ENCODE measurements at places on chromosomes 13 and 19.

DNA sequence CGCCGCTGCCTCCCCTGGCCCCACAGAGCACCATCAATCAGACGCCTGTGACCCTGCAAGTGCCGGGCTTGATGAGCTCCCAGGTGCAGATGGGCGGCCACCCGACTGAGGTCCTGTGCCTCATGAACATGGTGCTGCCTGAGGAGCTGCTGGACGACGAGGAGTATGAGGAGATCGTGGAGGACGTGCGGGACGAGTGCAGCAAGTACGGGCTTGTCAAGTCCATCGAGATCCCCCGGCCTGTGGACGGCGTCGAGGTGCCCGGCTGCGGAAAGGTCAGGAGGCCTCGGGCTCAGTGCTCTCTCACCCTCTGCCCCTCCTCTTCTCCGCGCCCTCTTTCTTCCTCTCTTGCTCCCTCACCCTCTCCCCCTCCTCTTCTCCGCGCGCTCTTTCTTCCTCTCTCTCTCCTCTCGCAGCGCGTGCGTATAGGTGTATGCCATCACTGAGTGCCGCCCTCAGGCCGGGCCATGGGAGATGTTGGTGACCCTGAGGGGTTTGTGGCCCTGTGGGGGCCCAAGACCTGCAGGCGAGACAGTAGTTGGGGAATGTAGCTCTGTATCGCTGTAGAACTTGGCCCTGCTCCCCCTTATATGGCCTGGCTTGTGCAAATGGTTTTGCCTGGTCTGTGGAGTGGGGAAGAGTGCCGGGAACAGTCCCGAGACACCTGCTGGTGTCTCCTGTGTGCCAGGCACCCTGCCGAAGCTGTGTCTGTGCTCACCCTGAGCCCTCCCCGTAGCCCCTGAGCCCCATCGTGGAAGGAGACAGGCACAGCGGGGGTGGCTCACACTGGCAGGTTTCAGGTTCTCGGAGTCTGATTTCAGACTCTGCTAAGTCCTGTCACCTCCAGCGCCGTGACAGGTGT, 5.4 kb upstream of the EPN1 start:
- DNase-seq: no peak

DNA sequence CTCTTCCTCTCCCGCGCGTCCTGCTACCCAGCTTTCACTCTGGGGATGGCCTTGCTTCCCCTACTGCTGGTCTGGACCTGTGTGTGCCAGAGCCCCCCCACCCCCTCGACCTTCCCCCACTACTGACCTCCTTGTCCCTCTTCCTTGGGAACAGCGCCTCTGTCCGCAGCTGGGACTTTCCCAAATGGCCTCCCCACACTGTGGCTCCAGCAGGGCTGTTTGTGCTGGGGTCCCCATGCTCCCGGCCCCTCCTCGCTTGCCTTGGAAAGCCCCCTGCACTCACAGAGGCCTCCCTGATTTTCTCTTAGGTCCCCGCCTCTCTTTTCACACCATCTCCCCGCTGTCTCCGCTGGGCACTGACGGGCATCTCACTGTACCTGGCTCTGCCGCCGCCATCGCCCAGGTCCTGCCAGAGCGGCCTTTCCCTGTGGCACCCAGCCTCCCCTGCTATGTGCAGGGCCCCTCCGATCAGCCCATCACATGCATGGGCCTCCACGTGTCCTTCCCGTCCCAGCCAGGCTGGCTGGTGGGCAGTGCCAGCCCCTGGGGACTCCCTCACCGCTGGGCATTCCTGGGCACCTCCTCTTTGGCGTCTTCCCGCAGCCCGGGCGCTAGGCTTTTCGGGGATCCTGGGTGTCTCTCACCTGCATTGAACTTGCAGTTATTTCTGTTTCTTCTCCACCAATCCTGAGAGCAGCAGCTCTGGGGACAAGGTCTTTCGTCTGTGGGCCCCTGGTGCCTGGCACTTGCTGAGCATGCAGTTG, 118.7 kb downstream of the ATP11A start:
- no peak for DNase-seq

- no peak for DNase-seq
These were observed 432.2 kb downstream of the OLFM4 start for GRCh38 chr13:53460796-53461195.

GRCh38 chr13:60629158-60629557, 232.1 kb downstream of the TDRD3 start:
- DNase-seq: no peak

- no peak for DNase-seq
These were observed 440.5 kb downstream of the OXGR1 start for GRCh38 chr13:96553796-96554195.

GRCh38 chr19:51259348-51260245, 8.7 kb downstream of the SIGLECL1 start:
- DNase-seq: peak; percentile 22

GRCh38 chr13:47094734-47095434, 198.0 kb upstream of the HTR2A start:
- no peak for DNase-seq

- no peak for DNase-seq
These were observed 9.7 kb downstream of the EFNA2 start for GRCh38 chr19:1295169-1296012.

GRCh38 chr13:40120288-40120687, 464.8 kb downstream of the COG6 start:
- no peak for DNase-seq

DNA sequence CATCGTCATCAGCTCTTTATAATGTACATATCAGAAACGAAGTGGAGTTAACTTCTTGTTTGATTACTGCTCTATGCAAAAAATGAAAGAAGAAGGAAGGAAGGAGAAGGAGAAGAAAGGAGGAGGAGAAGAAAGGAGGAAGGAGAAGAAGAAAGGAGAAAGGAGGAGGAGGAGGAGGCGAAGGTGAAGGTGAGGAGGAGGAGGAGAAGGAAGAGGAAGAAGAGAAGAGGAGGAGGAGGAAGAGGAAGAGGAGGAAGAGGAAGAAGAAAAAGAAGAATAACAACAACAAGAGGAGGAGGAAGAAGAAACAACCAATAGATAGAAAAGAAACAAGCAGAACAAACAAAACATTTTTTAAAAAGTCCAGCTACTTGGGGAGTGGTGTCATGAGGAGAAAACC, 13.1 kb downstream of the NUFIP1 start:
- DNase-seq: no peak

GRCh38 chr13:76756451-76756850, 129.8 kb downstream of the KCTD12 start:
- DNase-seq: no peak

DNA sequence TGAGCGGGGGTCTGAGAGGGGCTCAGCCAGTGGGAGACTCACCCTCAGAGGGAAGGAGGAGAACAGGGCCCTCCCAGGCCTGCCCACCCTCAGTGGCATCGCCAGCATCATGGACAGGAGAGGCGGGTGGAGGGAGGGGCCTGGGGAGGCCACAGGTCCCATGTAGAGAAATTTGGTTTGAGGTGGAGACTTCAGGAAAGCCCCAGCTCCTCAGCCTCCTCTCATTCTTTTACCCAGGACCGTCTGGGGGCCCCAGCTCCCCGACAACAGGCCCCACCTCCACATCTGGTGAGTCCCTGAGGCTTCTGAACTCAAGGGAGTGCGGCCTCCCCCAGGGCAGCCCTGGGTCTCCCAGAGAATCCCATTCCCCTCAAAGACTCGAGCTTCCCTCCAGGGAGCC, 3.1 kb downstream of the LILRB1 start:
- DNase-seq: no peak

GRCh38 chr13:94351292-94351990, 128.0 kb downstream of the DCT start:
- no peak for DNase-seq

DNA sequence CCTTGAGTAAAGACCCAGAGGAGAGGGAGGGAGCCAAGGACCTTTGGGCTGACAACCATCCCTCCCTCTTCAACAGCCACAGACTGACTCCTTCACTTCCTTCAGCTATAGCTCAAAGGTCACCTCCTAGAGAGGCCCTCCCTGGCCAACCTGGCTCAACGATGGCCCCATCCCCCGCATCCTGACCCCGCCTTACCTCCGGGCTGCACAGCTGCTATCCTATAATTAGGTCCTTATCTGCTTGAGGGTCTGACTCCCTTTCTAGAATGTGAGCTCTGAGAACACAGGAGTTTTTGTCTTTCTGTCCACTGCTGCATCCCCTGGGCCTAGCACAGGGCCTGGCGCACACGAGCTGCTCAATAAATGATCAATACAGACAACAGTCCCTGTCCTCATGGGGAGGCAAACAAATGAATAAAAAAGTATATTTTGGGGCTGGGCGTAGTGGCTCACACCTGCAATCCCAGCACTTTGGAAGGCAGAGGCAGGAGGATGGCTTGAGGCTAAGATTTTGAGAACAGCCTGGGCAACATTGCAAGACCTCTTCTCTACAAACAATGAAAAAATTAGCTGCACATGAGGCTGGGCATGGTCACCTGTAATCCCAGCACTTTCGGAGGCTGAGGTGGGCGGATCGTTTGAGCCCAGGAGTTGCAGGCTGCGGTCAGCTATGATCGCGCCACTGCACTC, 6.6 kb upstream of the LGALS4 start:
- no peak for DNase-seq

- DNase-seq: no peak
These were observed 199.8 kb downstream of the DNAJC15 start for GRCh38 chr13:43223216-43223615.

GRCh38 chr19:7925171-7925851, 624 bp downstream of the CTXN1 start:
- DNase-seq: peak; percentile 78

GRCh38 chr19:18591735-18592385, 3.3 kb downstream of the REX1BD start:
- no peak for DNase-seq

DNA sequence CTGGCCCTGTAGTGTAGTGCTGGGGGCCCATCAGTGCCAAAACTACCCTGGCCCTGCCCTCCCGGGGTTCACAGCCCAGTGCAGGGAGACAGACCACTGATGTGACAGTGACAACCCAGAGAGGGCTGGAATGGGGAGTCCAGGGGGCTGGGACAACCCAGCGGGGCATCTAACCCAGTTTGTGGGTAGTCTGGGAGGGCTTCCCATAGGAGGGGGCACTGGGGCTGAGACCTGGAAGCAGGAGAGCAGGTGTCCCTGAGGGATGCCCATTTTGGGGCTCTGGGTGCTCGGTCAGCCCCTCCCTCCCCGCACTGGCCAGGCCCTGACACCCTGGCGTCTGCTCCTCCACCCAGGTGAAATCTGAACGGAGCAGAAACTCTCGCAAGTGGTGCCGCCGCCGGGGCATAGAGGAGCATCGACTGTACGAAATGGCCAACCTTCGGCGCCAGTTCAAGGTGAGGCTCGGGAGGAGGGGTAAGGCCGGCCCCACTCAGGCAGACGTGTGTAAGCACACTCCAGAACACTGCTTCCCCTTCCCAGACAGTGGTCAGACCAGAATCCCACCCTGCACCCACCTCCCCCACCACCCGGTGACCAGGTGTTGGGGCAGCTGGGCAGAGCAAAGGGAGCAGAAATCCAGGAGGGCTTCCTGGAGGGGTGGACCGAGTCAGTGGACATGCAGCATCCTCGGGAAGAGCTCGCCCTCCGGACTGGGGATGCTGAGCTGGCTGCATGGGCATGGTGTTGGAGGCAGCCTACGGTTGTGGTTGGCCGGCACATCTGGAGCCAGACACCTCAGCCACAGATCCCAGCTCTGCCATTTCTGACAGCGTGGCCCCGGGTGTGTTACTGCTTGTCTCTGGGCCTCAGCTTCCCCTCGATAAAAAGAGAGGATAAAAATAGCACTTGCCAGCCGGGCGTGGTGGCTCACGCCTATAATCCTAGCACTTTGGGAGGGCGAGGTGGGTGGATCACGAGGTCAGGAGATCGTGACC, 24.4 kb downstream of the DHX34 start:
- no peak for DNase-seq

DNA sequence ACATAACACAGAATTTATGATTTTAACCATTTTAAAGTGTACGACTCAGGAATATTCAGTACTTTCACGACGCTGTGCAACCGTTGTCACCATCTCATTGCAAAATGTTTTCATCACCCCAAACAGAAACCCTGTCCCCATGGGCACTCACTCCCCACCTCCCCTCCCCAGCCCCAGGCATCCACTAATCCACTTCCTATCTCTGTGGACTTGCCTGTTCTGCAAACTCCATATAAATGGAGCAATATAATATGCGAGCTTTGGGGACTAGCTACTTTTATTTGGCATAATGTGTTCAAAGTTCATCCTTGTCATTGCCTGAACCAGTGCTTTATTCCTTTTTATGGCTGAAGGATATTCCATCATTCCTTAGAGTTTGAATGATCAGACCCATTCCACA, 7.3 kb upstream of the INSR start:
- no peak for DNase-seq

DNA sequence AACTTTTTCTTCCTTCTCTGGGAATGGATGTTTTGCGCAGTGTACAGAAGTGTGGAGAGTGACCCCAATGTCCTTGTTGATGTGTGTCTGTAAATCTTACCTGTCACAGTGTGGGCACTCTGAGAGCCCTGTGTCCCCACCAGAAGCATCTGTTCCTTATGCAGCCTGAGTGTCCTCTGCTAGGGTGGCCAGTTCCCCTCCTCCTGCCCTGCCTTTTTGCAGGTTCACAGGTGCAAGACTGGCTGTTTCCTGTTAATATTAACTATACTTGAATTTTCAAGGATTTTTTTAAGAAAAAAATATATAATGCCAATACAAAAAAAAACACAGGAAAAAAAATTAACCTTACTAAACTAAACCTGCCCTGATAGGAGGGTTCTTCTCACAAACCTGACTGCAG, 12.0 kb upstream of the GRAMD1A start:
- DNase-seq: no peak

DNA sequence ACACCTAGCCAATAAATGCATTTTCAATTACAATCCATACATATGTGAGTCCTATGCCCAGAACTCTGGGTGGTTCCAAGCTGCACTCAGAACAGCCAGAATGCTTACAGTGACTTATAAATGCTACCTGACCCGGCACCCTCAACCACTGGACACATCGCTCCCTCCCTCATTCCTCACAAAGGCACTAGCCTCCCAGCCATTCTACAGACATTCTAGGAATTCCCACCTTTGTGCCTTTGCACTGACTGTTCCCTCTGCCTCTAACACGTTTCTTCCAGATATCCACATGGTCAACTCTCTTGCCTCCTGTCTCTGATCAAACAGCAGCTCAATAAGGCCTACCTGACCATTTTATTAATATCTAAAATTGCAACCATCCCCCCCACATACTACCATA, 99.9 kb downstream of the LHFPL6 start:
- no peak for DNase-seq

DNA sequence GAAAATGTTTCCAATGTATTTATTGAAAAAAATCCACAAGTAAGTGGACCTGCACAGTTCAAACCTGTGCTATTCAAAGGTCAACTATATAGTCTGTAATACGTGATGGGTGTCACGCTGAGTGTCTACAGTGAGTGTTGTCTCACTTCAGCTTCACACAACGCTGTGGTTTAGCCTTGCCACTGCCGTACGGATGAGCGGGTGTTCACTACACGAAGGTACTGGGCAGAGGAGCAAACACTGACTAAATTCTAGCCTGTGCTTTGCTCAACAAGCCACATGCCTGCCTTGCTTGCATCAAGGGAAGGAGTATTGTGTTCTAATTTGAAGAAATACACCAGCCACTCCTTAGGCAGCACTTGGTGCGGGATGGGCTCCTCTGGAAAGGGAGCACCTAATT, 3.4 kb upstream of the FFAR3 start:
- no peak for DNase-seq

All from right renal pelvis (tissue), 4 donors.